ENCODE measurements at places on chromosomes 2 and 18. TPM values are rescaled to one million over a fixed set of nuclear protein-coding genes. Genes with fewer than 3 reads are reported as not detected.

- no peak for DNase-seq
Measured at GRCh38 chr2:95047629-95048510, 22.4 kb downstream of the MAL start.

DNA sequence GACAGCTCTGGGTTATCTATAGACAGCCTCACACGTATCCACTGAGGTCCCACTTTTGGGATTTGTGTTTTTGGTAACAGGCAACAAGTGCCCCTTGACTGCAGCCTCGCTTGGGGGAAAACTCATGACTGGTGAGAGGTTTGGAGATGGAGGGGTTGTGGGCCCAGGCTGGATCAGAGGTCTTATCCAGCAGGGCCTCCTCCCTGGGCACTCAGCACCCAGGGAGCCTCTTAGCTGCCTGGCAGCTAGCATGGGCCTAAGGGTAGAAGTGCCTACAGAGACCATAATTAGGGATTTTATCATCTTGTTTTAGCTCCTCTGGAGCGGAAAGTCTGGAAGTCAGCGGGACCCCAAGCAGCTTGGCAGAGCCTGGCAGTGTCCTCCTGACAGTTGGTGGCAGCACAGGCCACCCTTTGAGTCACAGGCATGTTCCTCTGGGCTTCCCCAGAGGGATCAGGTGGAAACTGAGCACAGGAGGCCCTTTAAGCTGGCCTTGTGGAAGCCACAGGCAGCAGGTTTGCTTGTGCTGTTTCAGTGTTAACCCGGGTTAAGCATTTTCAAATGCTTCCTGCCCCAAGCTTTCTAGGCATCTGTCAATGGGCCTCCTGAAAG, 143.1 kb downstream of the KCTD1 start:
- DNase-seq = no peak

DNA sequence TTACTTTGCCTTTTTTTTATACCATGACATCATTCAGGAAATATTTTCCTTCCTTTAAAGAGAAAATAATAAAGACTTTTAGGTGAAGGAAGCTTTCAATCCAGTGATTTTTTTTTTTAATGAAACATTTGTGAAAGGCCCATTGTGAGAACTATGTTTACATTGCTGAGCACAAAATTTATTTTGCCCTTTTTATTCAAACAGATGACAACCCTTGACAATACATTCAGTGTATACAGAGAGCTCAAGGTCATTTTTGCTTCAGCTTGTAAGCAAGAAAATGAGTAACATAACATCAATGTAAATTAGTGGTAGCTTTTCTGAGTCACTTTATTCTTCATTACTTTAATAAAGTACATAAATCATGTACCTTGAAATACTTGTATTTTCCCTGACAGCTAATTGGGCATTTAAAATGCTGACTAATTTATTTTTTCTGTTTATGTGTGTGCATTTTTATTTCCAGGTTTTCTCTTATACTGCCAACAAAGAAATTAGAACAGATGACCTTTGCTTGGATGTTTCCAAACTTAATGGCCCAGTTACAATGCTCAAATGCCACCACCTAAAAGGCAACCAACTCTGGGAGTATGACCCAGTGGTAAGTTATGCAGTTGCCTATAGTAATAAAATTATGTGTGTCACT, 121.6 kb downstream of the GALNT1 start:
- DNase-seq = no peak

DNA sequence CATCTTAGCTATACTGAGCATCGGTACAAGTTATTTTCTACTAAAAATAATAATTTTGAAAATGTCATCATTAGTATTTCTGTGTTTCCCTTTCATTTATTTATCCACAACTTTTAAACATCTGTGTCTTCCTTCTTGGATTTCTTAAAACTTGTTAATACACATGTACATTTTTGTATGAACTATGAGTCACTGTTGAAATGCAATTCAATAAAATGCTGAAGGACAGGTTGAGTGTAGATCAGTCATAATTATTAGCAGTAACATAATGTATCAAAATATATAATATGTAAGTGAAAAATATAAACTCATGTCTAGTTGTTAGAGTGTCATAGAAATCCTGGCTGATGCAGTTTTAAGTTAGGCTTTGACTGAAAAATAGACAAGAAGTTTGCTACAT, 115.9 kb downstream of the MEIS1 start:
- no peak for DNase-seq

- DNase-seq = no peak
Measured at GRCh38 chr18:23316988-23317387, 136.1 kb upstream of the RIOK3 start.

The SERPINB3 gene
- 464 TPM for total RNA-seq

The EMILIN1 gene
- total RNA-seq = 100 TPM

The ARHGAP25 gene
- total RNA-seq = 9.6 TPM

The LYPD1 gene
- total RNA-seq = not detected

The LOXHD1 gene
- total RNA-seq = not detected

Data from vagina (tissue), 2 donors.